ENCODE measurements at places on chromosomes 5 and 9. TPM values are rescaled to one million over a fixed set of nuclear protein-coding genes. Genes with fewer than 3 reads are reported as not detected.

- H3K27me3 ChIP-seq, result peaks cover 8% of the 10 kb centered on the region
- no peaks in the 10 kb centered on the region for H3K36me3 ChIP-seq
- no peaks in the 10 kb centered on the region for H3K4me1 ChIP-seq
- H3K4me3 ChIP-seq, result no peak overlapping the region
These were observed 208.5 kb downstream of the FSTL4 start for GRCh38 chr5:133403741-133404364.

GRCh38 chr9:36456480-36457065 is 56.5 kb upstream of the RNF38 start:
- H3K4me1 ChIP-seq, result no peaks in the 10 kb centered on the region
- no peaks in the 10 kb centered on the region for H3K27me3 ChIP-seq
- DNase-seq, result no peak
- no peaks in the 10 kb centered on the region for H3K36me3 ChIP-seq

GRCh38 chr5:145218019-145218418 is 617.1 kb downstream of the PRELID2 start:
- no peaks in the 10 kb centered on the region for H3K36me3 ChIP-seq
- no peak overlapping the region for H3K4me3 ChIP-seq
- no peaks in the 10 kb centered on the region for H3K27me3 ChIP-seq
- H3K4me1 ChIP-seq, result no peaks in the 10 kb centered on the region
- H3K27ac ChIP-seq, result no peak overlapping the region
- no peak for DNase-seq

DNA sequence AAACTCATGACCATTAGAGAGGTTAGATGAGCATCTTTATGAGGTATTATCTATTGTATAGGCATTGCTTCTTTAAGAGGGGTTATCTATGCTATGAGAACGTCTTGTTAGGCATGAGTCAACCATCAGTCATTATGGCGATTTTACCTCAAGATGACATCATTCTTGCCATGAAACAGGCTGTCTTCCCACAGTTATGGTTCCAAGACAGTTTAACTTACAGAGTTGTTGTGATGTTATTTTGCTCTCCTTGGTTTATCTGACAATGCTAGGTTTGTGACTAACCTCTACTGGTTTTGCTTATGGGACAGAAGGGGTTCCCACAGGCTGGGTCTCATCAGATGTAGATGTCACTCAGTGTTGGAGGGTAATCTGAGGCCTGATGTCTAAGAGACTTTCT is 1864.7 kb upstream of the ACO1 start:
- H3K4me1 ChIP-seq, result no peaks in the 10 kb centered on the region
- H3K27ac ChIP-seq, result no peak overlapping the region
- no peaks in the 10 kb centered on the region for H3K27me3 ChIP-seq
- H3K36me3 ChIP-seq, result no peaks in the 10 kb centered on the region
- no peak overlapping the region for H3K4me3 ChIP-seq

- no peak for DNase-seq
- no peaks in the 10 kb centered on the region for H3K4me1 ChIP-seq
- no peaks in the 10 kb centered on the region for H3K36me3 ChIP-seq
- H3K4me3 ChIP-seq, result no peak overlapping the region
- H3K27me3 ChIP-seq, result peaks cover 12% of the 10 kb centered on the region
These were observed 7.3 kb upstream of the LIX1 start for GRCh38 chr5:97149709-97150108.

MYOT gene
- total RNA-seq, result not detected

DNA sequence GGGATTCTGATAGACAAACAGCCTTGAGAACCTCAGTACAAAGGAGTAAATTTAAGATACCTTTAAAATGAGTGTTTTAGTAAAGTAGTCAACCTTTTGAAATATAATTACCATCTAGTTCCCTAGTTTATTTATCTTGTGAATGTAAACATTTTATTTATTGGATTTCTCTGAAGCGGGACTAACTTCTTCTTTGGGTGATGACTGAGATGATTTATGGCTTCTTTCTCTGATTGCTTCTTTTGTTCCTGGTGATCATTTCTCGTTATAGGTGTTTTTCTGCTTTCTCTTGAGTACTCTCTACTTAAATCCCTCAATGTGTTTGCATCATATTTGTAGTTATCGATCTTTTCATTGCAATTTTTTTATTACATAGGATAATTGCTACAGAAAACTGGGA is 33.2 kb downstream of the PRDM6 start:
- no peak overlapping the region for H3K4me3 ChIP-seq
- no peaks in the 10 kb centered on the region for H3K36me3 ChIP-seq
- H3K27ac ChIP-seq, result no peak overlapping the region

GRCh38 chr5:120823328-120823727 is 359.2 kb downstream of the PRR16 start:
- H3K36me3 ChIP-seq, result no peaks in the 10 kb centered on the region
- H3K27me3 ChIP-seq, result no peaks in the 10 kb centered on the region

GFI1B gene
- 0.05 TPM for total RNA-seq

Measured in SJSA1 (cell line).